ENCODE measurements at places on chromosomes 16 and 17.

- no peak for DNase-seq
These were observed 16.1 kb upstream of the UBTF start for GRCh38 chr17:44235583-44235936.

DNA sequence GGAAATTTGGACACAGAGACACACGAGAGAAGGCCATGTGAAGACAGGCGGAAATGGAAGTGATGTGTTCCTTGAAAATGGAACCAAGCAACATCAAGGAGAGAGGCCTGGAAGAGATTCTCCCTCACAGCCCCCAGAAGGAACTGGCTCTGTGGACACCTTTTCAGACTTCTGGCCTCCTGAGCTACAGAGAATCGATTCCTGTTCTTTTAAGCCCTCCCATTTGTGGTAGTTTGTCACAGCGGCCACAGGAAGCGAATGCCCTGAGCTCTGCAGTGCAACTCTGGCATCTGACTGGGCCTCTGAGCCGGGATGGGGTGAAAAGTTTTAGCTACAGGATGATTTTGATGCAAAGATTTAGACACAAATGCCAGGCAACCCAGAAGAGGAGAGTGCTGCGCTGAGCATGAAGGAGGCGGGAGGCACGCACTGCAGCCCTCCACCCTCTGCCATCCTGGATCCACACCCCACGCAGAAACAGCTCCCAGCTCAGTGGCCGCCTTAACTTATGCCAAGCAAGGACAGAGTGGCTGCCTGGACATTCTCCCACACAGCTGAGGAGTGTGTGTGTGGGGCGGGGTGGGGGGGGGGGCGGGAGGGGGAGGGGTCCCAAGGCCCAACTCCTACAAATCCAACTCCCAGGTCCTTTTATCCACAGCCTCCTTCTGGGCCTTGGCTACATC, 2.2 kb downstream of the TIMP2 start:
- DNase-seq: no peak

- DNase-seq: no peak
These were observed 12.9 kb downstream of the NUBP1 start for GRCh38 chr16:10756574-10756973.

DNA sequence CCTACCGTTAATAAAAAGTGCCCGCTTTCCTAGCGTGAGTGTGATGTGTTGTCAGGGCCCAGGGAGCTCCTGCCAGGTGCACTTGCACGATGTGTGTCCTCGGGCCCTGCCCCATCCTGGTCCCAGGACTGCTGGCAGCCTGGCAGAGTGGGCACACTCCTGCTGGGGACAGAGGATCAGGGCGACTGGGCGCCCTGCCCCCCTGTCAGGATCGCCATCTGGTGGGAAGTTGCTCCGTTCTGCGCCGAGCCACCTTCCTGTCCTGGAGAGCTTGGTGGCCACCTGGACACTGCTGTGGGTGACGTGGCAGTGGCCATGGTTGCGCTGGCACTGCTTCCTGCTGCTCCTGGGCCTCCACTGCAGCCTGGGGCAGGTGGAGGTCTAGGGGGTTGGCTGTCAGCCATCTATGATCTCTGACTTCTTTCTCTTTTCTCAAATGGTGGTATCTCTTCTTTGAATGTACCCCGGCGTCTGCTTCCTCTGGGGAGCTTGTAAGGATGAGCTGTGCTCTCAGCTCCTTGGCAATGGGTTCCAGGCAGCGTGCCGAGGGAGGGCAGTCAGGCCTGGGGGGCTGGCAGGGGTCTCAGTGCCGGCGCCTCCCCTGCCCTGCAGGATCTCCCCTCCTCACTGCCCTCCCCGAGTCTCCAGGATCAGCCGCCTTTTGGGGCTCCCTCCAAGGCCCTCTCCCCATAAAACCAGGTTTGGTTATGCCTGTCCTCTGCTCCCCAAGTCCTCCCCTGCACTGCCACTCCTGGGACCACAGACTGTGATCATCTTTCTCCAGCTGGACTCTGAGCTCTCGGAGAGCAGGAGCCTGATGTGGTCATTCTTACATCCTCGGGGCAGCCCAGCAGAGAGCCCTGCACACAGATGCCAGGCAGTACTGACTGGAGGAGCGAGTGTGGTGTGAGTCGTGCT, 76.9 kb downstream of the AMFR start:
- no peak for DNase-seq

GRCh38 chr17:50484386-50485155, 5.9 kb downstream of the RSAD1 start:
- DNase-seq: no peak

DNA sequence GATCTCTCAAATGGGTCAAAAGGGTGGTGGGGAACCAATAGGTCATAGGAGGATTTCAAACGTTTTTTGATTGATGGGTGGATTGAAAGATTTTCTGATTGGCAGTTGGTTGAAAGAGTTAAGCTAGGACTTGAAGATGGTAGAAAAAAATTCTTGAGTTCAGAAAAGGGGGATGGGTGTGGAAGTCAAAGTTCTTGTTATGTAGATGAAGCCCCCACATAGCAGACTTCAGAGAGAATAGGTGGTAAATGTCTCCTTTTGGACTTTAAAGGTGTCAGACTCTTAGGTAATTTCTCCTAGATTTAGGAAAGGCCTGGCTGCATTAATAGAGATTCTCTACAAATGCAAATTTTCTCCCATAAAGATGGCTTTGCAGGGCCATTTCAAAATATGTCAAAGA, 163.3 kb downstream of the HS3ST4 start:
- no peak for DNase-seq

GRCh38 chr16:59905131-59905530, 1171.0 kb upstream of the GOT2 start:
- DNase-seq: no peak

- peak; percentile 27 for DNase-seq
These were observed 19.9 kb upstream of the NAGS start for GRCh38 chr17:43984521-43984920.

GRCh38 chr17:8846768-8847211, 20.7 kb downstream of the PIK3R6 start:
- no peak for DNase-seq

DNA sequence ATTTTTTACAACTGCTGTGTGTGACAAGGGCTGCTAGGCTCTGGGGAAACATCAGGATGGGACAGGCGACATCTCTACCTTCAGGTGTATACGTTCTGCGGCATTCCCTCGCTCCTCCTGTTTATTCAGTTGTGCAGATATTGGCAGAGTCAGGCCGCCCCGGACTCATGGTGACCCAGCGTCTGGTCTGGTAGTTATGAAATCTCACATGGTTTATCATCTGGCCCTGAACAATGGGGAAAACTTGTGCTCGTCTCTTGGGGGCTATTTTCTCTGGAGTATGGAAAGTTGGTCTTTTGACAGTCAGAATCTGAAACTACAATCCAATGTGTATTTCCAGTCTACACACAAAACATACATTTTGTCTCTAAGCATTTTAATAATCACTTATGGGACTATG, 3.3 kb downstream of the MARCHF10 start:
- no peak for DNase-seq

DNA sequence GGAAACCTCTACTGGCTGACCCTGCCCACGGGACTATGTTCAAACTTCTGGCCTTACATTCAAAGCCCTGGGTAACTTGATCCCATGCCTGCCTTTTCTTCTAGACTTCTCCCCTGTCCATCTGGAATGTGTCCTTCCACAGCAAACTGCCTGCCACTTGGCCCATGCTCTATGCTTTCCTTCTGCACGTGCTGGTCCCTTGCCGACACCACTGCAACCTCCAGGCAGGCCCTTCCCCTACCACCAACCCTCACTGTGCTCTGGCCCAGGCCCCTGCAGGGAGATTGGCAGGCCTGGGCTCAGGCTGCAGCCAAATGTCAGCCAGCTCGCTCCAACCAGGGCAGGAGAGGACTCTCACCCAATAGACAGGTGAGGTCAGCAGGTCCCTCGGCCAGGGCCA, 11.0 kb downstream of the HSD11B2 start:
- DNase-seq: no peak

DNA sequence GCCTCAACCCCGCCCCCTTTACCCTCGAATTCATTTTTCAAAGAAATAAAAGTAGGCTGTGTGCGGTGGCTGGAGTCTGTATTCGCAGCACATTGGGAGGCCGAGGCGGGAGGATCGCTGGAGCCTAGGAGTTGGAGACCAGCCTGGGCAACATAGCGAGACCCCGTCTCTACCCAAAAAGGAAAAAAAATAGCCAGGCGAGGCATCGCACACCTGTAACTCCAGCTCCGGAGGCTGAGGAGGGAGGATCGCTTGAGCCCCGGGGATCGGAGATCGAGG, 671 bp upstream of the TOP2A start:
- peak; percentile 33 for DNase-seq

- no peak for DNase-seq
These were observed 154.1 kb downstream of the SOCS1 start for GRCh38 chr16:11101695-11102522.

- DNase-seq: no peak
These were observed 51.8 kb downstream of the SMPD3 start for GRCh38 chr16:68396481-68396880.

DNA sequence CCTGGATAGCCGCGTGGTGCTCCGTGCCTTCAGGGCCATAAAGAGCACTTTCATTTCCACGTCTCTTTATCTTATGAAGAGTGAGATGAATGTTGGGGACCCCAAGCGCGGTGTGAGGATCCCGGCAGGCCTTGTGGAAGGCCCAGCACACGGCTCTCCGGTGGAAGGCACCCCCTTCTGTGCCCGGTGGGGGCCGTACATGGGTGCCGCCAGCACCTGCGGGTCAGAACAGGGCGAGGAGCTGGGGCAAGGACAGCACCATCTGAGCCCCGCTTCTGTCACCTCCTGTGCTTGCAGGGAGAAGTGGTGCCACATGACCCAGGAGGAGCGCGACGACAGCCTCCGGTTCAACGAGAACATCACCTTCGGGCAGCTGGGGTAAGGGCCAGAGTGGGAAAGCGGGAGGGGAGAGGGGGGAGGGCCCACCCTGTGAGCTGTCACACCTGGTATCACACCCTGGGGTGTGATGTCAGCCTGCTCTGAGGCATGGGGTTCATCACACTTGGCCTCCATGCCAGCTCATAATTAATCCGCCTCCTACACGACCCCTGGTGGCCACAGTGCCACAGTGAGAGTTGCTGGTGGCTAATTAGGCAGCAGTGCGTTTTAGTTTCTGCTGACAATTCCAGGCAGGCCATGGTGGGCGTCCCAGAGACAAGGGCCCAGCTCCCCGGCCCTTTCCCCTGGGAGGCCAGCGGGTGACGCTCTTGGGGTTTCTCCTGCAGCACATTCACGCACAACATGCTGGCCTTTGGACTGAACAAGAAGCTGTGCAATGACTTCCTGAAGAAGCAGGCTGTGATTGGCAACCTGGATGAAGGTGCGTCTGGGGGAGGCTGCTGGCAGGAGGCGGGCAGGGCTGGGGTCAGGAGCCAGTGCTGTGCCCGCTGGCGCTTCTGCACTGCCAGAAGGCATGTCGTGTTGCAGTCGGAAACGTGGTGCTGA, 25.7 kb downstream of the CIBAR2 start:
- DNase-seq: peak; percentile 86

- DNase-seq: no peak
These were observed 3.1 kb downstream of the TPPP3 start for GRCh38 chr16:67389911-67390815.

DNA sequence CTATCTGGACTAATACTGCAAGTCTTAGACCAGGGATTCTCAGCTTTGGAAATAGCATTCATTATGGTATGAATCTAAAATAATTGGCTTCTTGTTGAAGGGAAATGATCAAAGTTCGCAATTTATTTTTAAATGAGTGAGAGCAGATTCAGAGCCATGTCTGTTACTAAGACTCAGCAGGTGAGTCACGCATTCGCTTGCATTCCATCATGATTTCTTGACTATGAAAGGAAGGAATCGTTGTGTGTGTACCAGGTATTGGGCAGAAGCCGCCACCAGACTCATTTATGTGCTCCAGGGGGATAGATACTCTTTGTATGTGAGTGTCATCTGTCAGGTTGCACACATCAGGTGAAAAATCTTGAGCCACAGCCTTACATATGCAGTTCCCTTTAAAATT, 10.8 kb downstream of the GSG1L2 start:
- no peak for DNase-seq

DNA sequence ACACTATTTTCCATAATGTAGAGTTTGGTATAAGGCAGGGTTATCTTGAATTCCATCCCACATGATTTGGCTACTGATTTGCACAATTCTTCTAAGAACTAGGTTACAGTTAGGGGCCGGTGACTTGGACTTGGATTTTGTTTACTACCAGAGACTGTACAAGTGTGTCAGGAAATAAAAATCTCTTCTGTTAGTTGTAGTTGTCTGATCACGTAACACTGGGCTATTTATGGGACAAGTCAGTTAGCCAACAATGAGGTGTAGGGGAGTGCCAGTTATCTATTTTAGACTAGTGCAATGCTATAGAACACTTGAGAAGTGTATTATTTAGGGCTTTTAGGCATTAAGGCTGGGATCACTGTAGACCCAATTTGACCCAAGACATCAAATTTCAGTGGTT, 39.7 kb upstream of the GHDC start:
- DNase-seq: no peak

- no peak for DNase-seq
These were observed 3.3 kb upstream of the N4BP1 start for GRCh38 chr16:48613061-48613957.

Data from WTC11 (cell line).